ENCODE measurements at places on chromosomes 13 and 19.

DNA sequence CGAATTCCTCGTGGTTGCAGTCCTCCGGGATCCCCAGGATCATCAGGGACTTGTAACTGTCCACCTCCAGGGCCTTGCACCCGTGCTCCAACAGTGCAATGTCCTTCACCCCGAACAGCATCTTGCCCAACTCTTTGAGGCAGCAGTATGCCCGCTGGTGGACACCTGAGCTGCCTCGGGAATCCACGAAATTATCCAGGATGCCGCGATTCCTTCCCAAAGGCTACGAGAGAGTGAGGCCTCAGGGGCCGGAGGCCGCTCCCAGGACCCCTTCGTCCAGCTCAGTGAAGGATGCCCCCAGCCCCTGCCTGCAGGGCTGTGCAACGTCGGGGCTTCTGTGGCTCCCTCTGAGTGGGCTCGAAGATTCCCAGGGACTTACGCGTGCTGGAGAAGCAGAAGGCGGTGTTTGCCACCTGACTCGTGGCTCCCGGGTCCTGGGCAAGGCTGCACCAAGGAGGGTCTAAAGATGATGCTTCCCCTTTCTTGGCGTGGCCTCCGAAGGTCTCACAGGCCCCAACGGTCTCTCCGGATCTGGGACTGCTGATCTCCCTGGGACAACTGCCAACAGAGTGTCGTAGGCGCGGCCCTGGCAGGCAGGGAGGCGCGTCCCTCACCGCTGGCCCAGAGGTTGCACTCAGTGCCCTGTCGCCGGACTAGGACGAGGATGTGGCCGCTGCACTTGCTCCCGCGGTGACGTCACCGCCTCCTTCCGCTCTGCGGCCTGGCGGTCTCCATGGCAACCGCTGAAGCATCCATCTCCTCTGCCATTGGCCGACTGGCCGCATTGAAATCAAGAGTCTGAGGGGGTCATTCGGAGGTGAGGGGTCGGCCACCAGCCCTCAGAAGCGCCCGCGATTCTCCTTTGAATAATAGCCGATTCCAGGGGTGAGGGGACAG is at the start of gene PNMA8C:
TSS of gene PNMA8C (minus strand) at position 698 of the 897 bp plus-strand sequence. CDS start at position 121, 577 bp downstream.
- DNase-seq: no peak

GRCh38 chr19:34904664-34905527 is 21.8 kb upstream of the ZNF30 start:
- no peak for DNase-seq

GRCh38 chr13:94974015-94974951 is 261.9 kb upstream of the SOX21 start:
- no peak for DNase-seq

DNA sequence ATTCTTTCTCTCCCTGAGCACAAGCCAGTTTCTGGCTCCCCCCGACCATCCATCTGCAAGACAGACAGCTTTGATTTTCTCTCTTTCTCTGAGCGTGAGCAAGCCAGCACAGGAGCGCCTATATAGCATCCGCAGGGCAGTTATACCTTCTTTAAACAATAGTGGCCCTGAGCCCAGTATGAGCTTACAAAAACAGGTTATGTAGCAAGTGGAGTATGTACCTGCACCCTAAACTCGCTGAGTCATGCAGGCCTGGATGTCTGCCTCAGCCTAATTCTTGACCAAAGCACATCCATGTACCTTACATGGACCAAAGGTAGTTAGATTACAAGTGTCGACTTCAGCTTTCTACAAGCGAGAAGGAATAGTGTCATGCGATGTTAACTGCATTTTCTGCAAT is 61.7 kb downstream of the RAP2A start:
- peak; percentile 11 for DNase-seq

GRCh38 chr19:38233740-38234251 is 9.8 kb upstream of the DPF1 start:
- DNase-seq: no peak

GRCh38 chr19:30492586-30493270 is 120.5 kb downstream of the ZNF536 start:
- no peak for DNase-seq

DNA sequence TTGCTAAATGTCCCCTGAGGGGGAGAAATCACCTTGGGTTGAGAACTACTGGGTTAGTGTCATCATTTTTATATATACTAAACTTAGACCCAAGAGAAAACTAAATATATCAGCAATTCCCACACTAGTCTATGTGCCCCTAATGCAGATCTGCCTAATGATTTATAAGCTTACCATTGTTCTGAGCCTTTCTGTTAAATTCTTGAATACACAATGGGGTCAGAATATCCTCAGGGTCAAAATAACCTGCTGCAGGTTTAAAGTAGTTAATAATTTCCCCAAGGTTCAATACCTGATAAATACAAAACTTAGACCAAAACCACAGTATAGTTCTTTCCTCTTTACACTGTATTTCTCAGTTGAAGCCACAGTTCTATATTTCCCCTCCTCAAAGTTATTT is 4.6 kb downstream of the VWA8 start:
- no peak for DNase-seq

DNA sequence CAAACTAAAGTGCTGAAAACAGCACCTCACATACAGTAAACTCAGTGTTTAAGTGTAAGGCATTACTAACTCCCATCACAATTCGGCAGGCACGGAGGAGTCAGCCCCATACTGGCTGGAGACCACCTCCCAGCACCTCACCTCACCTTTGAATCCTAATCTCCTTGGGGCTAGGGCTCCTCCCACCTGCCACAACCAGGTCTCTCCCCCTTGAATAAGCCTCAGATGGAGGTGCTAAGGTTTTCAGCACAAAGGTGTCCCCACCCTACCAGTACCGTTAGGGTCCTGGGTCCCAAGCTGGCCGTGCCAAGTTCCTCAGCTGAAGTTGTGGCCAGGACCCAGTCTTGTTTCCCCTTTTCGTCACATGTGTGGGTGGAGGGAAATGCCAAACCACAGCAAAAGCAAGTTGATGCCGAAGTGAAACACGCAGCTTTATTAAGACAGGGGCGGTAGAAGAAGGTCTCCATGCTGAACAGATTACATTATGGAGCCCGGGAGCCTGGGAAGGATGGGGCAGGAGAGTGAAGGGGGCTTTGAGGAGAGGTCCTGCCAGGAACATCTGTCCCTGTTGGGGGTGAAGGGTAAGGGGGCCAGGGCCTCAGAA is at the start of gene IGFLR1:
TSS of gene IGFLR1 (minus strand) at position 332 of the 604 bp plus-strand sequence. CDS start 1,272 bp downstream, outside the sequence.
- DNase-seq: no peak

DNA sequence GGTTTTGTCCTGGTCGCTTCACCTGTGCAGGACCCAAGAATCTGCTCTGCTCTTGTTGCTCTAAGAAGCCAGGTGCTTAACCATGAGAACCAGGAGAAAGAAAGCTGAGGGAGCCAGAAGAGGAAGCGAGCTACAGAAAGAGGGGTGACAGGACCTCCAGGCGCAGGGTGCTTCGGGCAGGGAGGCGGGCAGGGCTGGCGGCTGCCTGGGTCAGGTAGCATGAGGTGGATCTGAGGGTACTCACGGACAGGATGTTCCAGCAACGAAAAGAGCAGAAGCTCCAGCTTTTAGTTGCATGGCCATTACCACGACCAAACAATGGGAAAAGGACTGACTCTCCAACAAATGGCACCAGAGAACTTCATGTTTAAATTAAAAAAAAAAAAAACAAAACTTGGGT is 59.9 kb downstream of the ZNF724 start:
- DNase-seq: no peak

DNA sequence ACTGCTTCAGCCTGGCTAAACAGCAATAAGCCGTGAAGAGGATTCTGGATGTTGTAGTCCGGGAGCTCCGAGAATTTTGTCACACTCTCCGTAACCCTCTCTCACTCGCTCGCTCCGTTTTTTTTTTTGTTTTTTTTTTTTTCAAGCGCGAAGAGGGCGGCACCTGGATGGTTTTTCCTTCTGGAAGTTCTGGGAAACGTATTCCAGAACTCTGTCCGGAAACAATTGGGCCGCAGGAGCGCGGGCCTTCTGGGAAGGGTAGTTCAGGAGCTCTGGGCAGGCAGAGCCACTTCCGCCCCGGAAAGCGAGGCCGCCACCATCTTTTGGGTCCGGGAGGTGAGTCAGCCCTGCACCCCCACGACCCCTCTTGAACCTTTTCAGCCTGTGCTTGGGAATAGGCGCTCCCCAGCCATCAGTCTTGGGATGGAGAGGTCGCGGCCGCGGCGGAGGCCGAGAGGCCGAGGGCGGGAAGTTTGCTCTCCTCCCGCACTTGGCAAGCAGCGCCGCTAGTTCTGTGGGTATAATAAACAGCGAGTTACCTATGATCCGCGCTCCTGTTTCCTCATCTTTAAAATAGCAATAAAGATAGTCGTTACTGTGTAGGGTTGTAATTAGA is at the start of gene ZNF227:
TSS of gene ZNF227 (plus strand) at position 283 of the 616 bp plus-strand sequence. CDS start 5,261 bp downstream, outside the sequence.
- DNase-seq: peak; percentile 96

DNA sequence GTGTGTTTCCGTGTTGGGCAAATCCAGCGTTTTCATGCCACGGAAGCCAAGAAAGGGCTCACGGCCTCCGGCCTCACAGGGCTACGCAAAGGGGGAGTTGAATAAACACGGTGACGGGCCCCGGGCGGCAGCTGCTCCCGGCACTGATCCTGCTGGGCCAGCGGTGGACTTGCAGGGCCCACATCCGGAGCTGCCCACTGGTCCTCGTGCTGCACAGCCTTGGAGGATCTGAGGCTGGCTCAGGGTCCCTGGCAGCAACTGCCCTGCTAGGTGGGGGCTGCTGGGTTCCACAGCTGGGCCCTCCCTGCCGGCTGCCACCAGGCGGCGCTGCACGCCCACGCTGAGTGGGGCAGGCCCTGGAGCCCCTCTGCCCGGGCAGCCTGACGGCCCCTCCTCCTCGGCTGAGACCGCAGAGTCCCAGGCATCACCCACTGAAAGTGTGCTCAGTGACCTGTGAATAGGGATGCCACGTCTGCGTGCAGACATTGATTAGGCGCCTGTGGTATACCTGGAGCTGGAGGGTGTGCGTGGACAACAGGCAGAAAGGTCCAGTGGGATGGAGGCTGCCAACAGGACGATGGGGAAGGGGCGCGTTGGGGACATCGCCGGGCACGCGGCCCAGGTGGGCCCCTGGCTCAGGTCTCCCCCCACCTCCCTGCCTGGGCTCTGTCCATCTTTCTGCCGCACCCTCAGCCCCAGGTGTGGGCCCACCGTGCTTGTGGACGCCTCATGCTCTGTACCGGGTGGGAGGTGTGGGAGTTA is 5.3 kb upstream of the HCN2 start:
- peak; percentile 11 for DNase-seq

- DNase-seq: no peak
Measured at GRCh38 chr13:21757763-21758162, 86.9 kb downstream of the FGF9 start.

- DNase-seq: peak; percentile 49
Measured at GRCh38 chr13:82878536-82878935, 1003.7 kb downstream of the SLITRK1 start.

GRCh38 chr13:41500511-41500910 is 43.2 kb downstream of the RGCC start:
- peak; percentile 61 for DNase-seq

GRCh38 chr13:101393140-101393539 is 23.2 kb downstream of the NALCN start:
- DNase-seq: no peak

- no peak for DNase-seq
Measured at GRCh38 chr13:106139942-106140341, 395.5 kb downstream of the EFNB2 start.

DNA sequence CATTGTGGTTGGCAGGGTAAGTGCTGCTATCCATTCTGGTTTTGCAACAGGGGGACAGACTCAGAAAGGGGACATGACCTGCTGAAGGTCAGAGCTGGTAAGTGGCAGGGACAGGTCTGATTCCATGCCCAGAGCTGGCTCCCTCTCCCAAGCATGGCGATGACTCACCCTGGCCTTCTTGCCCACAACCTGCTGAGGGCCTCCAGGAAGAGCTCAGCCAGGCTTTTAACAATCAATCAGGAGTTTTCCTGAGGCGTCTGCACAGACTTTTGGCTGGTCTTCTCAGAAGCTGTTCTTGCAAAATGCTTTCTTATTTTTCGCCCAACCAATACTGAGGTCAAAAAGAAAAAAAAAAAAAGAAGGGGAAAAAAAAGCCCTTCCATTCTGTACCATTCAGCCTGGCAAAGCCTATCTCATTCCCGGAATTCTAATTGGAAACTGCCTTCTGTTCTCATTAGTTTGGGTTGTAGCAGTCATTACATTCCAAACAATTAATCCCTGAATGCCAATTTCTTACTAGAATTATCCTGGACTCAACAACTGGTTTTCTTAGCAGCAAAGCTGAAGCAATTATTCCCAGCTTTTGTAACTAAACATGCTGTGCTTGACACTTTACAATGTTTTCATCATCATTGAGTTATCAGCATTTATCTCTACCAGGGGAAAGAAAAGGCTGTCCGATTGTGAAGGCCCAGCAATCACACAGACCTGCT is 17.7 kb downstream of the SIAH3 start:
- peak; percentile 50 for DNase-seq

DNA sequence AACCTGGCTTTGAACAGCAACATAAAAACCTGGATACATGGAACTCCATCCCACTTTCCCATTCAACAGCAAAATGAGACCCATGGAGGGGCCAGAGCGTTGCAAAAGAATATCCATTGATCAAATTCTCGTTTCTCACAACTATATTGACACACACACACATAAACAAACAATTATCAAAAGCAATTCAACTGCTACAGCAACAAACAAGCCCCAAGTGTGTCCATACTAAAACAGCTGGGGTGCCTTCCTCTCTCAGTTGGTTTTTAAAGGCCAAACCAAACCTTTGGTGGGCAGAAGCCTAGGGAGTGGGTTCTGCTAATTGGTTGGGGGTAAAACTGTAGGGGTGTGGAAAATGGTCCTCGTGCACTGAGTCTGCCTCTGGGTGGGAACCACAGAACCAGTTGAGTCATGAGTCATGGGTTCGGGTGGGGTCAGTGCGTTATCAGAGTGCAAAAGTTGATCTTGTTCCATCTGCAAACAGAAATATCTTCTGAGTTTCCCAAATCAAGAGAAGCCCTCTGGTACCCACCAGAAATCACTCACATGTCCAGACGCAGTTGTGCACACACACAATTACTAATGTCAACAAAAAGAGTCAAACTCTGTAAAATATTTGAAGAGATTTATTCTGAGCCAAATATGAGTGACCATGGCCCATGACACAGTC is 18.5 kb downstream of the GPR42 start:
- DNase-seq: no peak

GRCh38 chr19:2650515-2650914 is 52.0 kb downstream of the GNG7 start:
- no peak for DNase-seq

- no peak for DNase-seq
Measured at GRCh38 chr13:44764302-44764692, 188.2 kb upstream of the TSC22D1 start.

DNA sequence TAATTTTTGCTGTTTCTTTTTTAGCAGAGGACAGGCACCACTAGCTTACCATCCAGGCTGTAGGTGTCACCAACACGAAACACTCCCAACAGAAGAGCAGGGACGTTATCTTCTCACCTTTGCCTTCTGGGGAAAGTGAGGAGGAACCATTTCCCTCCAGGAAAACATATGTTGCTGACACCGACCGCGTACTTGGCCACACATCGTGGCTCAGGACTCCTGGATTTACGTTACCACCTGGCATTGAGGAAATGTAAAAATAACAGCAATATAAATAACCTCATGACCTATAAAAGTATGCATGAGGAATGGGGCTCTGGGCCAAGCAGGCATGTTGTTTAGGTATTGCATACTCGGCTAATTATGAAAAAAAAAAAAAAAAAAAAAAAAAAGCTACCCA is 525.1 kb downstream of the MYO16 start:
- peak; percentile 79 for DNase-seq

Data from foreskin keratinocyte (primary cell).